ENCODE measurements at places on chromosomes 7 and 10. TPM values are rescaled to one million over a fixed set of nuclear protein-coding genes. Genes with fewer than 3 reads are reported as not detected.

The ANKRD30A gene
- total RNA-seq = 0.72 TPM

The FAM237B gene
- total RNA-seq = 1.7 TPM

The SNX10 gene
- 3.6 TPM for total RNA-seq

The ZSCAN25 gene
- total RNA-seq = 10.6 TPM

The AEBP1 gene
- 77.0 TPM for total RNA-seq

The PAPOLB gene
- total RNA-seq = 1.9 TPM

The DRGX gene
- total RNA-seq = 0.48 TPM

The MBLAC1 gene
- total RNA-seq = 1.9 TPM

The ARHGAP22 gene
- 10.4 TPM for total RNA-seq

The NCF1 gene
- total RNA-seq = not detected

All from umbilical cord (tissue), 2 donors.